ENCODE measurements at places on chromosomes 5 and 9. TPM values are rescaled to one million over a fixed set of nuclear protein-coding genes. Genes with fewer than 3 reads are reported as not detected.

The ADAMTSL2 gene
- polyA plus RNA-seq: not detected

The TAF11L11 gene
- polyA plus RNA-seq: not detected

The FAM153A gene
- 8.3 TPM for polyA plus RNA-seq

The HNRNPA0 gene
- 22.1 TPM for polyA plus RNA-seq

The LCN15 gene
- polyA plus RNA-seq: not detected

The HAND1 gene
- polyA plus RNA-seq: not detected

The SPACA9 gene
- polyA plus RNA-seq: 24.8 TPM

The FRMPD1 gene
- polyA plus RNA-seq: 7.7 TPM

The SYK gene
- not detected for polyA plus RNA-seq

All from Purkinje cell (primary cell).